ENCODE measurements at places on chromosomes 11 and 22. TPM values are rescaled to one million over a fixed set of nuclear protein-coding genes. Genes with fewer than 3 reads are reported as not detected.

The LMO2 gene
- 0.25 TPM for total RNA-seq

GRCh38 chr11:46834821-46835220 is 11.3 kb downstream of the CKAP5 start:
- DNase-seq: no peak

The MOGAT2 gene
- not detected for total RNA-seq

The NCAM1 gene
- 1.8 TPM for total RNA-seq

GRCh38 chr11:16727806-16728205 is 10.6 kb upstream of the C11orf58 start:
- no peak for DNase-seq

DNA sequence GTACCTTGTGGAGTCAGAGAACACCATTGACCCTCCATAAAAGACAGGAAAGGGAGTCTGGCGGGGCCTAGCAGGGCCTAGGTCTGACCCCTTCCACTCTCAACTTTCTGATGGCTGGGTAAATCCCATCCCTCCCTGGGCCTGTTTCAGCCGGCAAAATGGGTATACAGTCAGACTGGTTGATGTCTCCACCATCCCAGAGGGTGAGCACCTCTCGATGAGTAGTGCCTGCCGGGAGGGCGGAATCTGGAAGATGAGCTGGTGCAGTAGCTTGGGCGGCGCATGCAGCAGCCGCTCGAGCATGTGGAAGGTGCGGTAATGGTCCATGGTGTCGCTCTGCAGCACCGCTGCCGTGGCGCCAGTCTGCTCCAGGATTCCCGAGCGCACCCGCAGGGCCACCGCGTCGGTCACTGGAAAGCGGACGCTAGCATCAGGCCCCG is 528 bp downstream of the FIBP start:
- peak; percentile 92 for DNase-seq

GRCh38 chr11:95086836-95087570 is 2.6 kb upstream of the ENDOD1 start:
- no peak for DNase-seq

GRCh38 chr11:1906611-1907423 is 12.7 kb upstream of the TNNT3 start:
- no peak for DNase-seq

DNA sequence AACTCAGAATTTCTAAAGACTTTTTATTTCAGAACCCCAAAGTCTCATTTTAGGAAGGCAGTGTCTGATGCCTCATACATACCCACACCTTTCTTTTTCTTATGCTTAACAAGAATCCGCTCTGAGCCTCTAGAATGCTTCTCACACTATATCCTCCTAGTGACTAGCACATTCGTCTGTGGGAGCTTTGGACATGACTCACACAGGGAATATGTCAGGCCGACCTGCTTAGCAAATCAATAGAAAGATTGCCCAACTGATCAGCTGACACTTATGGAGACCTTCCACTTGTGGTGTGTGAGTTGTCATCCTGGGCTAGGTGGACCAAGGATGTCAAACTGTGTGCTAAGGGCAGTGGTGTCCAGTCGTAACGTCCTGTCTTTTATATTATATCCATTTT is 129.9 kb upstream of the TTC12 start:
- DNase-seq: peak; percentile 97

The CENPM gene
- 5.7 TPM for total RNA-seq

DNA sequence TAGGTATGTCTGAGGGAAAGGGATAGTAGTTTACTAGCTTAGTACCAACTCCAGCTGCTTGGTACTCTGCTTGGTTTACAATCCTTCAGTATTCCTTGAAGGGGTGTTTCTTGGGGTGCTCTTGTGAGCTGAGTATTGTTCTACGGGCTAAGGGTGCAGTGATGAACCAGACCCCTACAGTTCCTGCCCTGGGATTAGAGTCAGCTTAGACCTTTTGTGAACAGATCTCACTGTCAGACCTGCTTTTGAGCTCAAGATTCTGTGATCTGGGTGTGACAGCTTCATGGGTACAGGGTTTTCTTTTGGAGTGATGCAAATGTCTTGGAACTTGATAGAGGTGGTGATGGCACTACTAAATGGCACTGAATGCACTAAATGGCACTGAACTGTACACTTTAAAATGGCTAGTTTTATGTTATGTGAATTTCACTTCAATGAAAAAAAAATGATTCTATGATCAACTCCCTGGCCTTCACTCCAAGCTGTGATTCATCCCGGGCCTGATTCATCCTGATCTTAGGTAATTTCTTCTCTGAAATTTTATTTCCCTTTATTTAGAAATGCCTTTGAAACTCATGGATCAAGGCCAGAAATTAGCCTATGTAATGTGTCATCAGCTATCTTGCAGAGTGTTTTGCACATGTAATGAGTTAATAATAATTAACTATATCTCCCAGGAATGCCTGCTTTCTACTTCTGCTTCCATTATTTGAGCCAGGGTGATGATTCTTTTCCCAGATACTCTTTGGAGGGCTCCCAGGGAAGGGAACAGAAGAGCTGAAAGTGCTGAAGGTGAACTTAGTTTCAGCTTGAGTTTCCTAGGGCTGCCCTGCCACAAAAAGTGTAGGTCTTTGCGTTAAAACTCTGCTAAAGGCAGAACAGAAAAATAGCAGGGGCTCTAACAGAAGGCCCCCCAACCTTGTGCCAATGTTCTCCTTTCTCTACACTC is 87.9 kb downstream of the NCAM1 start:
- DNase-seq: peak; percentile 82

The SERGEF gene
- 16.8 TPM for total RNA-seq

The NXPE2 gene
- not detected for total RNA-seq

The ALDH3B2 gene
- not detected for total RNA-seq

The IL17REL gene
- not detected for total RNA-seq

- DNase-seq: no peak
Observed at GRCh38 chr11:131985846-131986301, 615.5 kb downstream of the NTM start.

- no peak for DNase-seq
Observed at GRCh38 chr11:1077033-1077416, 2.4 kb downstream of the MUC2 start.

The NECTIN1 gene
- total RNA-seq: 5.2 TPM

All from GM23248 (cell line).